ENCODE measurements at places on chromosomes 12 and 14.

- DNase-seq = no peak
These were observed 21.4 kb downstream of the CLSTN3 start for GRCh38 chr12:7151532-7151931.

DNA sequence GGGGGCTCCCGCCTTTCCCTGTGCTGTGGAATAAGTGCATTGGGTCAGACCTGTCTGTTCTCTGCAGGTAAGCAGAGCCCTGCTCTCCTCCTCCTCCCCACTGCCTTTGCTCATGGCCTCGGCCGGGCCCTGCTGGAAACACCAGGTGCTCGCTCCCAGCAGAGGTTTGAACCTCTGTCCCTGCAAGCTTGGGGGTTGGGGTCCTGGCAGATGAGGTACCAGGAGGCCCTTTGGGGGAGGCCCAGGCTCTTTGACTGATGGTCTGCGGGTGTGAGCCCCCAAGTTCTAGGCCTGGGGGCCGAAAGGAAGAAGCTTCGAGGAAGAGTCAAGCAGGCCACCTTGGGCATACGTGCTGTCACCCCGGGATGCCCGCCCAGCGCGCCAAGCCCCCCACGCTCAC lies 22.1 kb upstream of the CEP170B start:
- DNase-seq = no peak

DNA sequence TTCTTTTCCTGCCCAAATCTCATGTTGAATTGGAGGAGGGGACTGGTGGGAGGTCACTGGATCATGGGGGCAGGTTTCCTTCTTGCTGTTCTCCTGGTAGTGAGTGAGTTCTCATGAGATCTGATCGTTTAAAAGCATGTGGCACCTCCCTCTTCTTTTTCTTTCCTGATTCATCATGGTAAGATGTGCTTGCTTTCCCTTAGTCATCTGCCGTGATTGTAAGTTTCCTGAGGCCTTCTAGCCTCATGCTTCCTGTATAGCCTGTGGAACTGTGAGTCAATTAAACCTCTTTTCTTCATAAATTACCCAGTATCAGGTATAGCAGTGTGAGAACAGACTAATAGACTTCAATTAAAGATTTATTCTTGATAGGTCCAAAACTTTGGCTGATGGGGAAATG lies 83.5 kb downstream of the CAND1 start:
- DNase-seq = no peak

GRCh38 chr12:47848853-47849252 lies 29.1 kb upstream of the HDAC7 start:
- DNase-seq = no peak

GRCh38 chr12:123356159-123356670 lies 8.4 kb downstream of the SBNO1 start:
- DNase-seq = no peak

DNA sequence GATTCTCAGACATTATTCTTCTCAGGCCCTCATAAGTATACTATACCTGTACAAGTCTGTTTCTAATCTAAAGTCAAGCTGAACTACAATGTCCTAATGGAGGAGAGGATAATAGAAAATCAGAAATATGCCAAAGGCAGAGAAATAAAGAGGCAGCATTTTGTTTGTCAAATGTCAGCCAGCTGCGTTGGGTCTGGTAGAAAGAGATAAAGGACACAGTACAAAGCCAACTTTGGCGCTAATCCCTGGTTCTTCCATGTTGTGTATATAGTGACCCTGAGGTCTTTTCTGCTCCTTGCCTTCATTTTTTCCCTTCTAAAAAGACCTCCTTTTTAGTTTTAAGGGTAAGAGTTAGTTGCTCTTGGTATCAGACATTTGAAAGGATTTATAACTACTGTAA lies 103.1 kb downstream of the PRICKLE1 start:
- DNase-seq = no peak

DNA sequence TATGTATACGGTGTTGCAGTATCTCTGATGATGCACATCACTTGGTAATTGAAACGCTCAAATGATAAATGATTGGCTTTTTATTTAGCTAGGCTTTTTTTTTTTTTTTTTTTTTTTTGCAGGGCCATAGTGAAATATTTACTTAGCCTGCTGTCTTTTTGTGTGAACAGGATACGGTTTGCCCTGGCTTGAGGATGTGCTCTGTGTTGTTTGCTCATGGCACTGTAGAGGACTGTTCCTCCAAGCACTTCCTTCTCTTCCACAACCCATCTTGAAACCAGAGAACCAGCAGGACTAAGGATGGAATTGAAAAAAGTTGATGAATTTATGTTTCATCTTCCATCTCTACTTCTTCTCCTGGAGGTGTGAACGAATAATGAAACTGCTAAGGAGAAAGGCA lies 15.5 kb upstream of the SSPN start:
- DNase-seq = no peak

GRCh38 chr14:104694991-104695659 lies 5.7 kb downstream of the INF2 start:
- no peak for DNase-seq

DNA sequence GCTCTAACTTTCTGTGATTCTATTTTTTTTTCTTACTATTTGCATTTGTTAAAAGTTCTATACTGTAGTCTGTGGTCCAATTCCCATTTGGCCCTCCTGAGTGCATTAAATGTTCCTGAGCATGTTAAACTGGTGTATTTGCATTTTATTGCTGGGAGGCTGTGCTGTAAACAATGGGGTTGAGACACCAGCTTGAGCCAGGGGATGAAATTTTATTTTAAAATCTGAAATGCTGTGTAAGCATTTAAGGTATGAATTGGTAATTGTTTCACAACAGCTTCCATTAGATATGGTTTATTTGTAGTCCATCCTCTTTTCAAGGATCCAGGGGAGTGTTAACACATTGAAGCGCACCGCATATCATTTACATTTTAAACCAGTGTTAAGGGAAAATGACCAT lies 89.9 kb upstream of the RFX4 start:
- no peak for DNase-seq

- no peak for DNase-seq
These were observed 22.0 kb downstream of the TMCC3 start for GRCh38 chr12:94628369-94628768.

DNA sequence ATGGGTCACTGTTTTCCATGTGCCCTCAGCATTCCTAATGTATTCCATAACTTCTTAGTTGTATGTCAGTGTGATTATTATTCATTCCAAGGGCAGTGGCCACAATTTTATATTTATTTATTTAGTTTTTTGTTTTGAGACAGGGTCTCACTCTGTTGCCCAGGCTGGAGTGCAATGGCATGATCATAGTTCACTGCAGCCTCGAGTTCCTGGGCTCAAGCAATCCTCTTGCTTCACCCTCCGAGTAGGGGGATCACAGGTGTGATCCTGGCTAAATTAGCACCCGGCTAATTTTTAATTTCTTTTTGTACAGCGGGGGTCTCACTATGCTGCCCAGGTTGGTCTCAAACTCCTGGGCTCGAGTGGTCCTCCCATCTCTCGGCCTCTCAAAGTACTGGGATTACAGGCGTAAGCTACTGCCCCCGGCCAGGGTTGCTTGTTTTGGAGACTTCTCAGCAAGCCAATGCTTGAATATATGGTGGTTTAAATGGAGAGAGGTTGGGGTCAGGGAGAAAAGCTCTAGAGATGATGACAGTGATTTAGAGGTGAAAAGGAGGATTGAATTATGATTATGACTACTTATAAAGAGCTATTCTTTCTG lies 7.6 kb downstream of the GPRC5A start:
- no peak for DNase-seq

Measured in LHCN-M2 (cell line).